Activated naive CD8-positive, alpha-beta T cell treated with anti-CD3 and anti-CD28 coated beads, Interleukin-2, amount 50 U/mL, for 16 hours (primary cell): ENCODE measurements at places on chromosomes 4 and X.

GRCh38 chrX:51922561-51922960 lies 29.1 kb downstream of the MAGED1 start:
- DNase-seq, result no peak

- no peak for DNase-seq
Measured at GRCh38 chrX:25034889-25035288, 19.1 kb upstream of the ARX start.

DNA sequence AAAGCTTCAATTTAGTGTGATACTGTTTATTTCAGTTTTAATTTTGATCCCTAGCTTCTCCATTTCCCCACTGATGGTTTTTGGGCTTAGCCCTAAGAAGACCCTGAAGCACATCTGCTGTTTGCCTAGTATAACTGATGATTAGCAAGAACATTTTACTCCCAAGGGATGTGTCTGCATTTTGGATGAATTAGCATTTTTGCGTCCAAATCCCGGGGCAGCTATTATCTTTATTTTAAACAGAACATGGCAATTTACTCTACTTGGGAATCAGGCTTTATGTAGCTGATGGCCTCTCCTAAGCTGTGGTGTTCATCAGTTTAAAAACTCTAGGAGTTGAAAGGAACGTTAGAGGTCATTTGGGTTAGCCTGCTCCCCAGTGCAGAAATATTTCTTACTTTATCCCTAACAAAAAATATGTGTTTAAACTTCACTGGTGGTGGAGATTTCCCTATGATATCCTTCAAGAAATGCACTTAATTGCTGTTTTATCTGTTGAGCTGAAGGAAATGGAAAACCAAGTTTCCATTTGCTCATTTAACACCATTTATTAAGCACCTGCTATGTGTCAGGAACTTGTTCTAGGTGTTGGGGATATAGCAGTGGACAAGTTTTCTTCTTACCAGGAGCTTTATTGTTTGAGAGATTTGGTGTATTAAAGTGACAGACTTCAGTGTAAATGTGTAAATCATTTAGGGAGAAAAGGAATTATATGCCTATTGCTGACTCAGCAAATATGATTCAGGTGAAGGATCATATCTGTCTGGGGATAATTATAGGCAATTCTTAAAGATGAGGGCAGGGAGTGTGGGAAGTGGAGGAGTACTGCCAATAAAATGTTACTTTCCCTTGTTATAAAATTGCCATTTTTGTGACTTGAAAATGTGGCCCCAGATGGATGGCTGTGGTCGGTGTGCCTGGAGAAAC lies 3.4 kb downstream of the SEPTIN11 start:
- DNase-seq, result no peak

- no peak for DNase-seq
Measured at GRCh38 chr4:87112063-87112462, 108.4 kb downstream of the KLHL8 start.

GRCh38 chrX:57930051-57930450 lies 19.8 kb upstream of the ZXDA start:
- no peak for DNase-seq

GRCh38 chr4:160927311-160927710 lies 1236.5 kb downstream of the FSTL5 start:
- DNase-seq, result no peak

DNA sequence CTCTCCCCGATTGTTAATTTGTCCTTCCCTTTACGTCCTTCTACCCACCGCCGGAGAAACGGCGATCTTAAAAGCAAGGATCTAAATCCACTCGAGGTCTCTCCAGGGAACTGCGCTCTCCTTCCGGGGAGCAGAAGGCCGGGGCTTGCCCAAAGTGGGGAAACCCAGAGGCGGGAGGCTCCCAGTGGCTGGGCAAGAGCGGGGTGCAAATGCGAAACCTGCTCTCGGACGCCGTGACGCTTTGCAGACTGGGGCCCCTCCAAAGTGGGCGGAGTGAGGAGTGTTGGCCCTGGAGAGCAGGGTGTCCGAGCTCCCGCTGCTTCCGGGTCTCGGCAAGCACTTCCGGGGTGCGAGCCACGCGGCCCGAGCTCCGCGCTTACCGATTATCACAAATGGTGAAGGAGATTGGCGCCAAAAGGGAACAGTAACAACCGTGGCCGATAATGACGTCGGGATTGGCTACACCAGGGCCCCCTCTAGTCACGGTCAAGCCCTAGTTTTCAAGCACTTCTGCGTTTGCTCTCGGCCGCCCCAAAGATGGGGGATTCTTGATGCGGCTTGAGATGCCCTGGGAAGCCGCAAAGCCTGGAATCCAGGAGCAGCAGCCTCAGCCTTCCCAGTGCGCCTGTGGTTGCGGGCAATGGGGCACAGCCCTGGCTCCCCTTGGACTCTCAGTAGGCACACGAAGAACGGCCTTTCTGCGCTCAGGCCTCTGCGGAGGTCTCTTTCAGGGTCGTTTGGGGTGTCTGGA lies 29.0 kb downstream of the HAND2 start:
- no peak for DNase-seq

GRCh38 chr4:162659716-162660115 lies 495.9 kb upstream of the FSTL5 start:
- no peak for DNase-seq

- no peak for DNase-seq
Measured at GRCh38 chr4:81652069-81652478, 180.4 kb upstream of the RASGEF1B start.

DNA sequence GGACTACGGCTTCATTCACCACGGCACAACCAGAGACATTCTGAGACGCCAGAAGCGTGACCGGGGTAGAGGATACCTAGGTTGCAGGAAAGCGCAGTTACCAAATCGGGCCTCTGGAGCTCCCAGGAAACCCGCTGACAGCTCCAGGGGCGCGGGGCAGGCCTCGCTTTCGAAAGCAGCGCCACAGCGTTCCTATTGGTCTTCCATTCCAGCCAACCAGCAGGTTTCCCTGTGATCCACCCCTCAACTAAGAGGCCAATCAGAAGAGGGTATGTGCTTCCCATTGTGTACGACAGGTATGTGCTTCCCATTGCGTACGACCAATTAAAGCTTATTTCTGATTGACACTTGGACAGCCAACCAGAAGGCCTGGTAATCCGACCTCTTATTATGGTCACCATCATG lies 14.9 kb downstream of the SNX12 start:
- DNase-seq, result no peak

GRCh38 chr4:116664198-116664597 lies 421.2 kb downstream of the TRAM1L1 start:
- no peak for DNase-seq

DNA sequence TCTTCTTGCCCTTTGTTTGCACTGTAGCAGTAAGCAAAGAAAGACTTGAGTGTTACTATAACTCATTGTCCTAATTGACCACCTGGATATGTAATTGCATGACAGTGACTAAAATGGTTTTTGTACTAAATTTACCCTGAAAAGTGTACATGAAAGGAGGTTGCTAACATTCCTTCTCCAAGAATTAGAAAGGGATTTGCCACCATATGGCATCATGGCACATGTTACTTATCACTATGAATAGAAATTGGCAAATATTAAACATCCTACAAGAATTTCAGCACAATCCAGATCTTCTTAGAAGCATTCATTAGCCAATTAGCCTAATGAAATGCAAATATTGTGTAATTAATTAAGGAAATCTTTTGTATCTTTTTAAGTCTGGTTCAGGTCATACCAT lies 834.2 kb downstream of the STPG2 start:
- no peak for DNase-seq

DNA sequence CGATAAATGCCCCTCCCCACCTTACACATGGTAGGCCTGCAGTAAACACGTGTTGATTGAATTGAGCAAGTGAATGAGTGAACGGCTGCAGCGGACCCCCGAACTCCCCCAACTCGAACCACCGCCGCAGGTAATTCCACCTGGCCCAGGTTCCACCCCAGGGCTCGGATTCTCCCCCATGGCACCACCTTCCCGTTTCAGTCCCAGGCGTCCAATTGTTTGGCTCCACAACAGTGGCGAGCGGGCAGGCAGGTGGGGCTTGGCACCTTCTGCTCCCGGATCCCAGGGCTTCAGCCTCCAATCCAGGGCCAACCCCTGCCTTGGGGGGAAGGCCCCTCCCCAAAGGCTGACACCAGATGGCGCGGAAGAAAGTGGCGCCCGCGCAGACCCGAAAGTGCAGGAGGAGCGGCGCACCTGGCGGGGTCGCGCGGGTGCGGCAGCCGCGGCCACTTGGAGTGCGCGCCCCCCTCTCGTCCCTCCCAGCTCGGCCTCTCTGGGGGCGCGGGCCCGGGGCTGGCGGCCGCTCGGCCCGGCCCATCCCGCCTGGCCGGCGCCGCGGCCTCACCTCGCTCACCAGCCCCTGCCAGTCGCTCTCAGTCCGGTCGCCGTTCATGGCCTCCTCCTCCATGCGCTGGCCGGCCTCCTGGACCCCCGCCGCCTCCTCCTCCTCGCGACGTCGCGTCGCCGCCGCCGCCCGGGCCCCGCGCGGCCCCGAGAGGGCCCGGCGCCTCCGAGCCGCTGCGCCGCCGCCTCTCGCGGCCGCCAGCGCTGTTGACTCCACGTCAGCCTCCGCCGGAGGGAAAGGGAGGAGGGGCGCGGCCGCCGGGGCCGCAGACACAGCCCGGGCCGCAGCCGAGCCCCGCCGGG lies at the start of gene CCDC149:
Gene CCDC149 (minus strand): TSS at position 791 of the 867 bp plus-strand sequence. CDS start 178 bp downstream, at position 613.
- no peak for DNase-seq

DNA sequence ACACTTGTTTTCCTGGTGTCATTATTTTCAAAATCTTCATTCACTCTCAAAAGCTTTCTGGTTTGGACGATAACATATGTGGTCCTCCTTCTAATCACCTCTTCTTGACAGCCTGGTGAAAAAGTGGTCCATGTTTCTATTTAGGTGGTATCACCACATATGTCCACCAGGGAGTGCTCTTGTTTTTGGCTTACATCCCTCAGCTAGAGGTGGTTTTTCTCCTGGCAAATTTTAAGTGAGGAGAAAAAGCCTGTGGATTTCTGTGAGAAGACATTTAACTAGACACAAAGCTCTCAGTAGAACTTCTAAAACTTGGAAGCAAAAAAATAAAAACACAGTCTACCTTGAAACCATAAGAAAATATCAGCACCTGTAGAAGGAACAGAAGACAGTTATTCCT lies 58.0 kb upstream of the FRMPD4 start:
- DNase-seq, result no peak

- DNase-seq, result no peak
Measured at GRCh38 chrX:121782976-121783375, 735.6 kb downstream of the GLUD2 start.

DNA sequence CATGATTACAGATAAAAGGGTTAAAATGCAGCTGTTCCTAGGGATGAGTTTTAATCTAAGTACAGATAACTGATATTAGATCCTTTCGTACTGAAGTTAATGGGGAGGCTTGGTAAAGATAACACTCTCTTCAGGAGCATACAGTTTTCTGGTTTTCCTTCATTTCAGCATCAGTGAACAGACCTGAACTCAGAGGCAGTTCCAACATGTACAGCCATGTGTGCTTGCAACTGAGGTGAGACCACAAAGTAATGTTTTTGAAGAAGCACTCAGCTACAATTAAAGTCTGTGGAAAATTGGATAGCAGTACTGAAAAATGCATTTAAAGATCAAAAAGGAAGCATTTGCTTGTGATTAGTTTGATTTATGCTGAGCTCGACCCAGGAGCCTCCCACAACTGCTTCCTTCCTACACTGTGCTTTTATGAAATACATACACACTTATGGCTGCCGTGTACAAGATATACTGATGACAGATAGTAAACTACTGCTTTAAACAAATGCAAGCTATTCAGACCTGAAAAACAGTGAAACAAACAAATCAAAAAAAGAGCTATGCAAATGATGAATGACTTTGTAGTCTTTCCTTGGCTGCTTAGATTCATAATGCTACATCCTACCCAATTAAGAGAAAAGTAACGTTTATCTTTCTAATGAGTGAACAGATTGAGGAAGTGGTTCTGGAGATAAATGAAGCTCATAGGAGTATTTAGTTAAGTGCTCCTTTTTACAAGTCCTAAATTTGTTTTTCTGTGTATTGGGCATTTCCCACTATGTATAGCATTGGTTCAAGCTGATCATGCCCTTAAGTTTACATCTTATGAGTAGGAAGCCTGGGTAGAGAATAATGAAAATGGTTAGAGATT lies 68.4 kb downstream of the PDLIM5 start:
- no peak for DNase-seq

GRCh38 chrX:39773150-39773549 lies 324.6 kb downstream of the BCOR start:
- no peak for DNase-seq

DNA sequence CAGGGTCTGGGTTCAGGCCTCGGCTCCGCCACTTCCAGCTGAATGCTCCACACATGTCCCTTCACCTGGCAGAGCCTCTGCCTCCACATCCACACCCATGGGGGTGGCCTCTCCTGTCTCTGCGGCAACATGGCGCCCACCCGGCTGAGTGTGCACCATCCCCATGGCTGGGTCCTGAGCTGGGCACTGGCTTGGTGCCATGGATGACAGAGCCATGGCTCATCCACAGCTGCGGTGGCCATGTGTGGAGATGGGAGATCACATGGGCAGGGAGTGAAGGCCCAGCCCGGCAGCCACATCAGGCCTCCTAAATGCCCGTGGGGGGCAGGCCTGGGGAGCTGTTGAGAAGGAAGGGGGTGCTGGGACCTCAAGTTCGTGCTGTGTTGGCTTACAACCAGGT lies 213.7 kb downstream of the AFAP1 start:
- no peak for DNase-seq

- DNase-seq, result no peak
Measured at GRCh38 chr4:3861720-3862639, 95.8 kb downstream of the ADRA2C start.

- DNase-seq, result no peak
Measured at GRCh38 chr4:146654687-146655520, 16.2 kb downstream of the POU4F2 start.

- no peak for DNase-seq
Measured at GRCh38 chrX:111123125-111123524, 27.1 kb downstream of the PAK3 start.

DNA sequence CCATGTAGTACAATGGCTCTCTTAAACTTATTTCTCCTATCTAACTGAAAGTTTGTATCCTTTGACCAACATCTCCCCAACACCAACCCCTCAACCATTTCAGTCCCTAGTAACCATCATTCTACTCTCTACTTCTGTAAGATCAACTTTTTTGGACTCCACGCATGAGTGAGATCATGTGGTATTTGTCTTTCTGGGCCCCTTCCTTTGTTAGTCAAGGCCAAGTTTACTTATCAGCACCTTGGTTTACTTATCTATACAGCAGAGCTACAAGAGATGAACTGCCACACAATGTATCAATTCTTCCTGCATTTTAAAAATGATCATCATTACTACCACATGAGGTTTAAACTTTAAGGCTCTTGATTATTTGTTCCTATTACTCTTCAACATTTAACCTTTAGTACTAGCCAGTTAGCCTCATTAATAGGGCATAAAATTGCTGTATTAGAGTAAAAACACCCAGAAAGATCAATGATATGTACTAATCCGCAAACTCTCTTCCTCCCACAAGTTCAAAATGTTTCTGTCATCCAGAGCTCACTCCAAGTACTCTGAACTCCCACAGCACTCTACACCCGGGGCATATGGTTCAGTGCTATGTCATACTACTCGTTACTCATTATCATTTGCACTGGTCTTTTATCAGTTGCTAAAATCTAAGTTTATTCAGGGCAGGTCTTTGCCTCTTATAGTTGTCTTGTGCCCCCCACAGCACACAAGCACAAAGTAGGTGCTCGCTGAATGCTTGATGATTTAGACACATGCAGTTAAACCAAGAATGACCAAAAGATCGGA lies 145.7 kb upstream of the ADAMTS3 start:
- DNase-seq, result no peak
